ENCODE measurements at places on chromosomes 5 and 9.
A peak's percentile ranks its signal among the peaks of the same experiment; 100 is the strongest.

DNA sequence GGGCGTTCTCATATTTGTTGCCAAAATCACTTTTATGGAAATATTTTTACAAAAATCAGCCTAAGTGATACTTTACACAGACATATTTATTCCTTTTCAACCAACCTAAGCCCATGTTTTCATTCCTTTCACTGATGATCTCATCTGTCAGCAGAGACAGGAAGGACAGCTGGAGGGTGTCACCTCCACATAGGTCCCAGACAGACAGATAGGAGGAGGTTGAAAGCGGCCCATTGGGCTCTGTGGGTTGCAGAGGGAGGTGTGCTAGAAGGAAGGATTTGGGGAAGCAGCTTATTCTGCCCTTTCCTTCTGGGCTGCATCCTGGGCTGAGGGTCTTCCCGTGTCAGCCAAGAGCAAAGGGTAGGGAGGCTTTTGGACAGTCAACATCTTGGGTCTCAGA, 26.0 kb upstream of the SEMA4D start:
- DNase-seq: peak; percentile 48

- no peak for DNase-seq
Measured at GRCh38 chr9:72743836-72744235, 209.0 kb downstream of the ALDH1A1 start.

DNA sequence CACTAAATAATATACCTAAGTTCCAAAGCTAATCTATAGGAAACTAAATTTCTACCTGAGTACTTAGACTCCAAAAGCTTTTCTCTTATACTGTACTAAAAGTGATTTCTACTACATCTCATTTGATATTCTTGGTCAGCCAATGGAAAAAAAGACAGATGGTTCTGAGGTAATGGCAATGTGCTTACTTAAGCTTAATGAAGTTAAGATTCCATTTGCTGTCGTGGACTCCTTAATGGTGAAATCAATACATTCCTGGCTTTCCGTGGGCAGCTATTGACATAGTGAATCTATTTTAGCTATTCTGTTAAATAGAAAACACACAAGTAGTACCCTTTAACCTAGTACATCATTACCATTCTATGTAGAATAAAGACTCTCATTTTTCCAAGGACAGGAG, 1825.6 kb upstream of the CDH9 start:
- DNase-seq: no peak

DNA sequence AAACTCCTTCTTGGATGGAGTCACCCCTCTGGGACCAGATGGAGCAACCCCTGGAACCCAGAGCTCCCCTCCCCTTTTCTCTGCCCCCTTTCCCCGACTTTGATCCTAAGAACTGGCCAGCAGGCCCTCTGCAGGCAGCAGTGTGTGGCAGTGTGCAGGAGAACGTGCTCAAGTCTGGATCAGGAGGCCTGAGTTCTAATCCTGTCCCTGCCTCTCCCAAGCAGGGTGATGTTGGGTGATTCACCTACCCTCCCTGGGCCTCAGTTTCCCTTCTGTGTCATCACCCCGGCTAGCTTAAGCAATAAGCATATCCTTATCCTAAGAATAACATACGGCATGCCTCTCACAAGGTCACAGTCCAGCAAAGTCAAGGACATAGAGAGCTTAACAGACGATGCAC, 67.6 kb downstream of the C9orf50 start:
- DNase-seq: no peak

- no peak for DNase-seq
Measured at GRCh38 chr5:172871982-172872381, 37.9 kb downstream of the ERGIC1 start.

DNA sequence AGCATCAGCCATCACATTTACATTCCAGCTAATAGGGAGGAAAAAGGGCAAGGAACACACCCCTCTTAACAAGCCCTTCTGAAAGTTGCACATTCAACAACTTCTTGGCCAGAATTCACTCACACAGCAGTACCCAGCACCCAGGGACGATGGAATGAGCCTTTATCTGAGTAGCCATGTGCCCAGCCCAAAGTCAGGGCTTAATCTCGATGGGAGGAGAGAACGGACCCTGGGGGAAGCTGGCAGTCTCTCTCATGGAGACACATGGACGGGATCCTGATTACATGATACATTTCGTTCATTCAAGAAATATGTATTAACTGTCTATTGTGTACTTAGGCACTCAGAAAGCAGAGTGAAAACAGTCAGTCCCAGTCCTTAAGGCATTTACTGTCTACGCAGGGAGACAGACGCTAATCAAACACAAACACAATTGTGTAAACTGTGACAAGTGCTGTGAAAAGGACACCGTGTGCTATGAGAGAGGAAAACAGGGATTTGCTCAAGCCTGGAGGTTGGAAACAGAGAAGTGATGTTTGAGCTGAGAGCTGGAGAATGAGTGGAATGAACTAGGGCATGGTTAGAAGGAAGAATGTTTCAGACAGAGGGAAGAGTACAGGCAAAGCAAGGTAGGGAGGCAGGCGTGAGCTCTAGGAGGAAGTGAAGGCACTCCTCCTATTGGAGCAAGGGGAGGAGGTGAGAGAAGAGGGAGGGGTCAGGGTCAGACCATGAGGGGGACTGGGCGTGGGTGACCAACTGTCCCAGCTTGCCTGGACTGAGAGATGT, 7.4 kb downstream of the OTULINL start:
- no peak for DNase-seq

Measured in T-helper 9 cell (primary cell).